Left kidney (tissue), 8 donors: ENCODE measurements at places on chromosomes 12 and 14.

DNA sequence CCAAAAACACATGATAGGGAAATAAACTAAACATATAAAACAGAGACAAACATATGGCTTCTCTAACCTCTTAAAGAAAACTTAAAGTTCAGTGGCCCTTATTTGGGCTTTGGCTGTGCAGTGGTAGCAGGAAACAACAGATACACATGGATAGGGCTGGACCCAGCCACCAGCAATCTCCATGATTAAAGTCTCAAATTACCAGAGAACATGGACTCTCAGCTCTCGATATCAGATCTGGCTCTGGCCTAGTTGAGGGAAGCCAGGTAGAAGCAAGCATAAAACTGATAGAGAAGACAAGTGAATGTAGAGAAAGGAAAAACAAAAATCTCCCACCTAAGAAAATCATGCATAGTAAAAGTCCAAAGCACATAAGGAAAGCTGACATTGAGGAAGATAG, 164.8 kb downstream of the ITPR2 start:
- DNase-seq: no peak

- DNase-seq: no peak
Observed at GRCh38 chr12:127711108-127711507, 555.9 kb upstream of the TMEM132C start.

- DNase-seq: no peak
Observed at GRCh38 chr12:57219205-57219992, 2.8 kb downstream of the NXPH4 start.

DNA sequence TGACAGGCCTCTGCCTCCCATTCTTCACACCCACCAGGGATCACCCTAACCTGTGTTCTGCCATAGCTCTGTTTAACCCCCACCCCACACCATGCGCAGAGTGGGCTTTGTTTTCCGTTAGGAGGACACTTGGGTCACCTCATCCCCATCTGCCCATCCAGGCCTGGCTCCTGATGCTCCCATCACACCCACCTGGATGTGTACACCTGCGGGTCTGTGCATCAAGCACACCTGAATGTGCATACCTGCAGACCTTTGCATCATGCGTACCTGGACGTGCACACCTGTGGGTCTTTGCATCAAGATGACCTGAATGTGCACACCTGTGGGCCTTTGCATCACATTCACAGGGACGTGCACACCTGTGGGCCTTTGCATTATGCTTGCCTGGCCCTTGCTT, 835.8 kb upstream of the TMEM132C start:
- DNase-seq: no peak

DNA sequence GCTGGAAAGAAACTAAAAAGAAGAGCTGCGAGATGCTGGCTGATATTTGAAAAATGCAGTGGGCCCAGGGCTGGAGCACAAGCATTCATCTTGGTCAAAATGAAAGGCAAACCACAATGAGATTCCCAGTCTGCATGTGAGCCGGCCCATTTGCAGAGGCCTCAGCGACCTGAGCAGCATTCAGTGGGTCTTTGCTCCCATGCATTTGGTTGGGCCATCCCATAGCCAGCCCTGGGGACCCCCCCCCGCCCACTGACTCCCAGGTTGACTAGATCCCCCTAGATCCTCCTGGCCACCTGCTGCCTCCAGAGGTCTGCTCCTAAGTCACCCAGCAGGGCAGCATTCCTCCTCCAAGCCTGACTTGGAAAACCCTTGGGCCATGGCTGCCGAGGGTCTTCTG, 59.8 kb downstream of the PRMT8 start:
- DNase-seq: no peak
